Mesothelial cell of epicardium (in vitro differentiated cells): ENCODE measurements at places on chromosomes 12 and 14. TPM values are rescaled to one million over a fixed set of nuclear protein-coding genes. Genes with fewer than 3 reads are reported as not detected.

LRP1 gene
- 229 to 253 TPM (median 243 TPM) in 3 replicates for total RNA-seq

SOAT2 gene
- 0.13 to 0.40 TPM (median 0.20 TPM) in 3 replicates for total RNA-seq

DUSP6 gene
- 22.2 to 24.8 TPM (median 22.9 TPM) in 3 replicates for total RNA-seq

KCNC2 gene
- total RNA-seq: 0.97 to 1.6 TPM (median 1.4 TPM) in 3 replicates

GPX2 gene
- total RNA-seq: 0.58 to 0.63 TPM (median 0.61 TPM) in 3 replicates

AHNAK2 gene
- total RNA-seq: 2.4 to 2.8 TPM (median 2.6 TPM) in 3 replicates

OTOGL gene
- total RNA-seq: 0.45 to 0.60 TPM (median 0.51 TPM) in 3 replicates
